ENCODE measurements at places on chromosomes 11 and 22.
A peak's percentile ranks its signal among the peaks of the same experiment; 100 is the strongest.

DNA sequence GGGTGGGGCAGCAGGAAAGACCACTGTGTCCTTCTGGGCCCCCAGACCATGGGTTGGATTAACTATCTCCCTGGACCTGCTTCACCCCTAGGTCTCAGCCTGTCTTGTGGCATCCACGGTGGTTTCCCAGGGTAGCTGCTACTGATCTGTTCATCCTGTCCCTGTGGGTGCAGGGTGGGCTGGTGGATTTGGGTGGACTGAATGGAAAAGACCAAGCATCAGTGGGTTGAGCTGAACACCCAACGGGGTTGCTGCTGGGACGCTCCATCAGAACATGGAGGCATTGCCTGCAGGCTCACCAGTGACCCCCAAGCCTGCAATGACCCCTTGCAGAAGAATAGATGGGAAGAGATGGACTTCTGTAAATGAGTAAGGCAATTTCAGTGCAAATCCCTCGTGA, 812.1 kb downstream of the TBC1D22A start:
- DNase-seq = no peak

DNA sequence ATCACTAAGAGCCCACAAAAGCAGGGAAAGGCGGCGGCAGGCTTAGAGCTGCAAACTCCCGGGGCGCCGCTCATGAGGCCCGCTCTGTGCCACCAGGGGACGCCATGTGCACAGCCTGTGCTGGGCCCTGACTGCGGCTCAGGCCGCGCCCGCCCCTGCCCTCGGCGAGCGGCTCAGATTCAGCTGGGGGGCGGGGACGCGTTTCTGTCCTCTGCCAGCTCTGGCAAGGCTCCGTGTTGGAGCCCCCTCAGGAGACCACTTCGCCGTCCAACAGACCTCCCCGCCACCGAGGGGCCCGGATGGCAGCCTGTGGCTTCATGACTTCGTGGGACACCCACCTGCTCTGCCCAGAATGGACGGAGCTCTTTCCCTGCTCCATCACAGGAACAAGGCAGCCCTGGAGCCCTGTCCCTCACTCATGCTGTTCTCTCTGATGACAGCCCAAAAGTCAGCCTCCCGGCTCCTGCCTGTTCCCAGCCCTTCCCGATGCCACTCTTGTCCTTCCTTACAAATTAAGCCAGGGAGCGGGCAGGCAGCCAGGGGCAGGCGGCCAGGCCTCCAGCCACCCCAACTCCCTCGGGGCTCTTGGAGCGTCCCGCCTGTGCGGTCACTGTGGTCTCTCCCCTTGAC, 69.1 kb downstream of the NAT10 start:
- no peak for DNase-seq

DNA sequence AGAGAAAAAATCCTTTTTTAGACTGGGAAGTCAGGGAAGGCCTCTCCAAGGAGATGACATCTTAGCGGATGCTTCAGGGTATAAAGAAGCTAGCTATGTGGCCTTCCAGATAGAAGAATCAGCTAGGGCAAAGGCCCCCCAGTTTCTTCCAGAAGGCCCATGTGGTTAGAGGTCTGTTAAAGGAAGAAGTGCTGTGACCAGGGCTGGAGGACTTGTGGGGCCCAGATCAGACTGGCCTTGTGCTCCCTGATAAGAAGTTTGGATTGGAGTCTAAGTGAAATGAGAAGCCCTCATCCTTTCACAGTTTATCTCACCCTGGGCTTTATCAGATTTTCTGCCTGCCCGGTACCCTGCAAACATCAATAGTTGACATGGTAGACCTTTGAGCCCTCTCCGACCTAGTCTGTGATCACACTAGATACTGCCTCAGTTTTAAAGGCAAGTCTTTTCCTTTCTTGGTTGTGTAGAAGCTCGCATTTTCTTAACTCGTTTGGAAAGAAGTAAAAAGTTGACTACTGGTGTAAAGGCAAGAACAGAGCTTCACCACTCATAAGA, 7.8 kb downstream of the AMPD3 start:
- DNase-seq = no peak

GRCh38 chr11:36164506-36165250, 124.5 kb downstream of the COMMD9 start:
- DNase-seq = no peak

- no peak for DNase-seq
Observed at GRCh38 chr11:119651802-119652584, 77.0 kb downstream of the NECTIN1 start.

- no peak for DNase-seq
Observed at GRCh38 chr11:11997049-11997322, 11.4 kb downstream of the DKK3 start.

- DNase-seq = no peak
Observed at GRCh38 chr11:79672786-79673185, 232.0 kb upstream of the TENM4 start.

DNA sequence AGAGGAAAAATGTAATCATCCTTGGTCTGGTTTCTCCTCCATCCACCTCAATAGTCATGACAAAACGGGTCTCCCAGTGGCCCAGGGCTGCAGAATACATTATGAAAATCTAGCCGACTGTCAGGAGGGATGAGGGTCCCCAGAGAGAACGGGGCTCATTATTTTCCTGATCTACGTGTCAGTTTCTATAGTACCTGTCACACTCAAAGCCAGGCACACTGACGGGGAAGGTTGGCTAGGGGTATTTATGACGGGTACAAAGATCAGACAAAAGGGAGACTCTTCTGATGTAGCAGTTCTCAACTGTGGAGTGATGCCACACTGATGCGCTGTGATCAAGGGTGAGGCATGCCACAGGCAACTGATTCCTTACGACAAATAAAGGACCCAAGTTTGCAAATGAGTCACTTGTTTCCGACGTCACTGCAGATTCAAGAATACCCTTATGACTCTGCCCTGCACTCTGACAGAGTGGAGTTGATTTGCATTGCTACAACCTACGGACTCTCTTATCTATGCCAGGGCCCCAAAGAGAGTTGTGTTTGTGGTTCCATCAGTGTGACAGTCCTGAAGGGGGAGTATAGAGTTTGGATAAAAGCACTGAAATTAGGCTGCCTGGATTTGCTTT, 188.2 kb upstream of the TBCEL start:
- DNase-seq = no peak

DNA sequence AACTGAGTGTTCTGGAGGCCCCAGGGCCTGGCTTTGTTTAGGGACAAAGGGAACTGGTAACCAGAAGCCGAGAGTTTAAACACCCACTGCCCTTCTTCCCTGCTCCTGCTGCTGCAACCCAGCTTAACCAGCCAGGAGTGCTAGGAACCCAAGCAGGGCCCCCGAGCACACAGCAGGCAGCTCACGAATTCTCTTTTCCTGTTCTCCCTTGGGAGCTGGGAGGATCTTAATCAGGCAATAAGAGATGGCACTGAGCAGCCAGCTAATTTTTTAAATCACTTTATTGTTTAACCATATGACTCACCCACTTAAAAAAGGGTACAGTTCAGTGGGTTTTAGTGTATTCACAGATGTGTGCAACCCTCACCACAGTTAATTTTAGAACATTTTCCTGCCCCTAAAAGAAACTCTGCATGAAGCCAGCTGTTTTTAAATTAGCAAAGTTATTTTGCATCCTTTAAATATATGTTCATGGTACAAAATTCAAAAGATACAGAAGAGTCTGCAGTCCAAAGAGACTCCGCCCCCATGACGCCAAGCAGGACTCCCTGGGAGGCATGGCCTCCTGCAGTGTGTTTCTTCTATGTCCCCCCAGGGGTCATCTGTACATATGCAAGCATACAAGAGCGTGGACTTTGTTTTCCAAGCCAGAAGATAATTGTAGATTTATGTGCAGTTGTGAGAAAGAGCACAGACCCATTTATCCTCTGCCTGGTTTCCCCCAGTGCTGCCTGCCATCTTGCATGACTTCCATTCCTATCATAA, 18.9 kb upstream of the PPP6R3 start:
- peak; percentile 84 for DNase-seq

- DNase-seq = peak; percentile 87
Observed at GRCh38 chr11:16883174-16883573, 131.0 kb downstream of the PLEKHA7 start.

- no peak for DNase-seq
Observed at GRCh38 chr11:119134389-119134978, 13.1 kb downstream of the HINFP start.

DNA sequence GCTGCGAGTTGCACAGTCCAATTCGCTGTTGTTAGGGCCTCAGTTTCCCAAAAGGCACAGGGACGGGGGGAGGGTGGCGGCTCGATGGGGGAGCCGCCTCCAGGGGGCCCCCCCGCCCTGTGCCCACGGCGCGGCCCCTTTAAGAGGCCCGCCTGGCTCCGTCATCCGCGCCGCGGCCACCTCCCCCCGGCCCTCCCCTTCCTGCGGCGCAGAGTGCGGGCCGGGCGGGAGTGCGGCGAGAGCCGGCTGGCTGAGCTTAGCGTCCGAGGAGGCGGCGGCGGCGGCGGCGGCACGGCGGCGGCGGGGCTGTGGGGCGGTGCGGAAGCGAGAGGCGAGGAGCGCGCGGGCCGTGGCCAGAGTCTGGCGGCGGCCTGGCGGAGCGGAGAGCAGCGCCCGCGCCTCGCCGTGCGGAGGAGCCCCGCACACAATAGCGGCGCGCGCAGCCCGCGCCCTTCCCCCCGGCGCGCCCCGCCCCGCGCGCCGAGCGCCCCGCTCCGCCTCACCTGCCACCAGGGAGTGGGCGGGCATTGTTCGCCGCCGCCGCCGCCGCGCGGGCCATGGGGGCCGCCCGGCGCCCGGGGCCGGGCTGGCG, at the start of gene BCR:
Gene BCR (plus strand): TSS at position 209 of the 592 bp plus-strand sequence. CDS start 452 bp downstream, outside the sequence.
- DNase-seq = no peak

GRCh38 chr11:65298655-65299179, 15.9 kb upstream of the CDC42EP2 start:
- no peak for DNase-seq

DNA sequence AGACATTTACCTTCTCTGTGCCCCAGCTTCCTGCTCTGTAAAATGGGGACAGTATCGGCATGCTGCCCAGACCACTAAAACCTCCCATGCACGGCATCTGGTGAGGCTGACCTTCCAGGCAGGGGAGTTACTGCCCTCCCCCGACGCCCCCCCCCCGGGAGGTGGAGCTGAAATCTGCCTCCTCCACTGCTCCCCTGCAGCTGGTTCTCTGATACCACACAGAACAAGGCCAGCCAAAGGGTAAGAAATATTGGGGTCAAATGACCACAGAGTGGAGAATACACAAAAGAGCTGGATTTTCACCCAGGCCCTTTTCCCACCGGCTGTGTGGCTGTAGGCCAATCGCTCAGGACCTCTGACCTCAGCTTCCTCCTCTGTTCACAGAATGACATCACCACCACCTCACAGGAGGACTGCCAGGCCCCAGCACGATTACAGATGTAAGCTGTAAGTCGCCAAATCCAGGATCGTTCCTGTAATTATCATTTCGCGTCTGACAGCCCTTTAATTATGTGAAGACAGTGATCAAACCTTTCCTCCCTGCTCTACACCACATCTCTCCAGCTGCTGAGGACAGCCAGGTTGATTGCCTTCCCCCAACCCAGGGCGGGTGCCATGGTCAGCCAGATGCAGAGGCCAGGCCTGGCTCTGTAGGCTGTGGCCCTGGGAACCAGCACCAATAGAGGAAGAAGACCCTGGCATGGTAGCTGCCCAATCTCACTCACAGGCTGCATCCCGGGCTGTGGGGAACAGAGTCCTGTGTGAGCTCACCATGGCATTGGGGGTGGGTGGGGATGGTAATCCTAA, 35.7 kb upstream of the KLHL35 start:
- no peak for DNase-seq

GRCh38 chr11:1501421-1502167, 15.0 kb upstream of the MOB2 start:
- no peak for DNase-seq

DNA sequence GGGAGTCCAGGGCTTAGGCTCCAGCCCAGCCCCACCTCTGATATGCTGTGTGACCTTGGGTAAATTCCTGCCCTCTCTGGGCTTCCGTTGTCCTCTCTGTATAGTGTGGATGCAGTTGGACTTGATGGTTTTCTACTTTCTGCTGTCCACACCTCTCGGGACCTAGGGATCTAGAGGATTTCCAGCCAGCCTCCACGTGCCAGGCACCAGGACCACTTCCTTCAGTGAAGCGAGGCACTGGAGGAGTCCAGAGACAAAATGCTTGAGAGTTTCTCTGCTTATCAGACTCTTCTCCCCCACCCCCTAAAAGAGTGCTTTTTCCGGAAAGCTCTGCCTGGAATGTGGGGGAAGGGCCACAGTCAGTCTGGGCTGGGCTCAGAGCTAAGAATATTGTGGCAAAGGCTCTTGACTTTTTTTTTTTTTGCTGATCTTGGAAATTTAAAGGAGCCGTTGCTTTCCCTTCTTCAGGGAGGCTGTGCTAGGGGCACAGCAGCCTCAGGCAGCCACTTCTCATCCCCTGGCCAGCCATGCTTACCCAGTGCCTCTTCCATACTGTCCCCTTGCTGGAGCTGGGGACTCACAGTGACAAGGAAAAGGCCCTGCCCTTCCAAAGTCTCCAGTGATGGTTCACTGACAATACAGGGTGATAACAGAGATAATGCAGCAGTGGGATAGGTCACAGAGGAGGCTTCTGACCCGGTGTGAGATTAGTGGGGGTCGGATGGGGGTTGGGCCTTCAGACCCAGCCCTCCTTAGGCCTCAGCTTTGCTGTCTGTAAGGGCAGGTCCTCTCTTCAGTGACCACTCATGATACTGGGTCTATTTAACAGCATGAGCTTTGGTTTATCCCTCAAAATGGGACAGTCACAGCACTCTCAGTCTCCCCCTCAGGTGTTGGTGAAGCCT, 2.9 kb upstream of the SERPINH1 start:
- DNase-seq = peak; percentile 58

DNA sequence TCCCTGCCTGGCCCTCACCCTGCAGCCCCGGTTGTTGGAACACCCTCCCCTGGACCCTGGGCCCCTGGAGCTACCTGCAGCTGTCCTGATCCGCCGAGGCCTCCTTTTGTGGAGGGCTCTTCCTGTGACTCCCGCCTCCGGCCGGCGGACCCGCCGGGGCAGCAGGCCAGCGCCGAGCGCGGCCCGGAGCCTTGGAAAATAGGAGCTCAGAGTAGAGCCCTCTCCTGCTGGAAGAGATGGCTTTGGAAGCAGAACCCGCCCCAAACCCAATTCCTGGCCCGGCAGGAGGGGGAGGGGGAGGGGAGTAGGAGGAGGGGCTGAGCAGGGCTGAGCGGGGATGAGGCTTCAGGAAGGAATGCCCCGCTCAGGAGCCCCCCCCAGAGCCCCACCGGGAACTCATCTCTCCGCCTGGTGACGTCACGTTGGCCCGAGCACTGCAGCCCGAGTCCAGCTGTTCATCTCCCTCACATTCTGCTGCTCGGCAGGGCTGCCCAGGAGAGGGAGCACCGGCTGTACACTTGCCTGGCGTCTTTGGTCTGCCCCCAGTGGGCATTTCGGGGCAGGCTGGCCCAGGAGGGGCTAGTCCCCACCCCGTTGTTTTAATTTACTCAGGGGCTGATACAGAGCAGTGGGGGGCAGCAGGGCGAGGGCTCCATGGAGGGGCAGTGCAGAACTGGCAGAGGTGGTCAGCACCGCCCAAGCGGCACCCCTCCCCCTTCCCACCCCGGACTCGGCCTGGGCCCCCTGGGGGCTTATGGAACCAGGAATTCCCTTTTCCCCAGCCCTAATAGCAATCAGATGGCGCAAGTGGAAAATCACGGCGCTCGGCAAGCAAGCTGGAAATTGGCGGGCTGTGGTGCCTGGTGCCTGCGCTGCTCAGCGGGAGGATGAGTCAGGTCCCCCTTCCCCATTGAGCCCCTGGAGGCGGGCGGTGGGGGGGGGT, at the start of gene MRGPRF:
Gene MRGPRF (minus strand): TSS at position 238 of the 943 bp plus-strand sequence. CDS start 3,345 bp downstream, outside the sequence.
- DNase-seq = no peak
